Thymus (tissue), 14 donors: ENCODE measurements at places on chromosomes 12 and 14.

DNA sequence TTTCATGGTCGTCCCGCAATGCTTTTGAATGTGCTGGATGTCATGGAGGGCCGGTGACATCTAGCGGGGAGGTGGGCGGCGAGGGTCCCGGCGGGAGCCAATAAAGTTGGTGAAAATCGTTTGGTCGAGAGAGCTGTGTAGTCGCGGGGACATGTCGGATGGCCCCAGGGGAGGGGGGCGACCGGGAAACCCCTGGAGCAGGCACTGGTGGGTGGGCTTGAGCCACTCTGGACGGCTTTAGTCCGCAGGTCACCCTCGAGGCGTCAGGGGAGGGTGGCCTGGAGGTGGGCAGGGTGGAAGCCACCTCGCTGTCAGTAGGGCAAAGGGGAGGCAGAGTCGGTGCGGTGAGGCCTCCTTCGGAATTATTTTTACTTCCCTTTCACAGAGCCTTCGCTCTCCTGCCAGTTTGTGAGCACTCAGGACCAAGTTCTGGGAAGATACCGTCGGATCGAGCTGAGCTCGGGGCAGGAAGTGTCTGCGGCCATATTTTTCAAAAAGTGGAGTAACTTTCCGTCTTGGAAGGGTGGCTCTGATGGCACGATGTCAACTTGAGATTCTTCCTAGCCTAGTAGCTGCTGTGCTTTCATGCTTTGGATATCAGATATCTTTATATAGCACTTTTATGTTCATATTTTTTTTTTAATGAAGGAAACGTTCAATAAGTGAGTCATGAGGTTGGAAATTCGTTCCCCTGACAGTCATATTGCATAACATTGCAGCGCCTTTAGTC, 28.2 kb downstream of the WBP11 start:
- DNase-seq: no peak

- peak; percentile 61 for DNase-seq
Observed at GRCh38 chr14:68232300-68233055, 412.9 kb downstream of the RAD51B start.

DNA sequence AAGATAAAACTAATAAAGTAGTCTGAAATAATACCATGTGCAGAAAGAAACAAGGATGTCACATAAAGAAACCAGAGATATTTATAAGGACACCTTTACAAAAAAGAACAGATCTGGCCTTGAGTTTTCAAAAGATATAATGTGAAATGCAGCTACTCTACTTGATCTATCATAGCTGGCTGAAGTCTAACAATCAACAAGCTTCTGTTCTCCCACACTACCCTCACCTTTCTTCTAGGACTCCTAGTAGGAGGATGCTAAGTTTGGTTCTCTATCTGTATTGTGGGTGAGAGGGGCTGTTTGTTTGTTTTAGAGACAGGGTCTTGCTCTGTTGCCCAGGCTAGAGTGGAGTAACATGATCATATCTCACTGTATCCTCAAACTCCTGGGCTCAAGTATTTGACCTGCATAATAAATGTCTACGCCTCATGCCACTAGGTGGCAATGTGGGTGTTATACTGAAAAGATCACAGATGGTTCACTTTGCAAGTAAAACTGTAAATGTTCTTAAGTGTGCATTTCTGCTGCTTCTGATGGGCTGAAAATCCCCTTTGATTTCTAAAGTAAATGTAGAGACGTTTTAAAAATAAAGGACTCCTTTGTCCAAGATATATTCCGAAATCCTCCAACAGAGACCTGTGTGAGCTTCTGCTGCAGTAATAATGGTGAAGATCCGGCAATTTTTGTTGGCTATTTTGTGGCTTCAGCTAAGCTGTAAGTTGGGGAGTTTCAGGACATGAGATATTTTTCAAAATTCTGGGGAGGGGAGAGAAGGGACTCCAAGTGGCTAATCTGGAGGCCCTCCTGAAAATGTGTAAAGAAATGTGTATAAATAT, 269.3 kb downstream of the DAD1 start:
- peak; percentile 86 for DNase-seq

- no peak for DNase-seq
Observed at GRCh38 chr12:106309671-106310505, 7.4 kb downstream of the TCP11L2 start.

- no peak for DNase-seq
Observed at GRCh38 chr12:90290980-90291975, 582.6 kb upstream of the ATP2B1 start.

- no peak for DNase-seq
Observed at GRCh38 chr12:120237360-120238171, 28.0 kb downstream of the PXN start.

- DNase-seq: no peak
Observed at GRCh38 chr12:57614948-57615500, 3.8 kb downstream of the ARHGEF25 start.

- no peak for DNase-seq
Observed at GRCh38 chr14:104557086-104557485, 22.5 kb upstream of the C14orf180 start.

- no peak for DNase-seq
Observed at GRCh38 chr12:14802247-14802646, 1.0 kb downstream of the WBP11 start.

DNA sequence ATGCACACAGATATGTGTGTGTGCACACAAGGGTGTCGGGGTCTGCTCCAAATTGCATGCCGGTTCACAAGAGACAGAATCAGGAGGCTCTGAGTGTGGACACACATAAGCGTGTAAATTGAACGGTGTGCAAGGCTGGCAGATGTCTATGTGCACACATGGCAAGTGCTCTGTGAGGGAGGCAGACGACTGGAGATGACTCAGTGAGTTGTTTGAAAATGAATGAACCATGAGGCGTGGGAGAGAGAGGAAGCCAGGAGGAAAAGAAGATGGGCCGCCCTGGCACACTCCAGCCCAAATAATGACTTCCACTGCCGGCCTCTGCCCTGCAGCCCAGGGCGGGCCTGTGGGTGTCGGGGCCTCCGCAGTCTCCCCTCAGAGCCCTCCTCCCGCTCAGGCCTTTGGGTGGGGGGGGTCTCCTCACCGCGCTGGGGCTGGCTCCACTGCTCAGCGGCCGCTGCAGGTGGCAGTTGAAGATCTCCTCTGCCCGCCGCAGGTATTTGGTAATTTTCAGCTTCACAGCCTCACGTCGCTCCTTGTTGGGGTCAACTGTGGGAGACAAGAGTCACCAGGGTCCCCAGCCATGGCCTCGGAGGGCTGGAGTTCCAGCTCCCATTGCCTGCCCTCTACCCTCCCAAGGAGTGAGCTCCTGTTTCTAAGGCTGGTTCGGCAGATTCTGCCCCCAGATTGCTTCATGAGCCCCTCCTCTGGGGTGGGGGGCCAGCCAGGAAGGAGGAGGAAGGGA, 3.5 kb downstream of the RPS6KL1 start:
- DNase-seq: no peak

DNA sequence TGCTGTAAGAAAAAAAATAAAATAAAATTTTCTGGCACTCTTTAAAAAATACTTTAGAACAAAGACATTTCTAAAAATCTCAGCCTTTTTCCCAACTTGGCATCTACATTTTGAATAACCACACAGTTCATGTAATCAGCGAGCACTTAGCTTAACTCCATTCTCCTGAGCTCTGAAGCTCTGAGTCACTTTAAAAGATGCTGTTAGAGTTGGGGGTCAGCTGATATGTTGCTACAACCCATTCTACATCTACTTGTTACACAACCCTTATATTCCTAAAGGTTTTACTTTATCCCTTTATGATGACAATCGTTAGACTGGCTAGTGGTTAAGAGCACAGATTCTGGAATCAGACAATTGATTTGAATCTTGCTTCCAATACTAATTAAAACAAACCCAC, 48.3 kb downstream of the SLC41A2 start:
- no peak for DNase-seq

DNA sequence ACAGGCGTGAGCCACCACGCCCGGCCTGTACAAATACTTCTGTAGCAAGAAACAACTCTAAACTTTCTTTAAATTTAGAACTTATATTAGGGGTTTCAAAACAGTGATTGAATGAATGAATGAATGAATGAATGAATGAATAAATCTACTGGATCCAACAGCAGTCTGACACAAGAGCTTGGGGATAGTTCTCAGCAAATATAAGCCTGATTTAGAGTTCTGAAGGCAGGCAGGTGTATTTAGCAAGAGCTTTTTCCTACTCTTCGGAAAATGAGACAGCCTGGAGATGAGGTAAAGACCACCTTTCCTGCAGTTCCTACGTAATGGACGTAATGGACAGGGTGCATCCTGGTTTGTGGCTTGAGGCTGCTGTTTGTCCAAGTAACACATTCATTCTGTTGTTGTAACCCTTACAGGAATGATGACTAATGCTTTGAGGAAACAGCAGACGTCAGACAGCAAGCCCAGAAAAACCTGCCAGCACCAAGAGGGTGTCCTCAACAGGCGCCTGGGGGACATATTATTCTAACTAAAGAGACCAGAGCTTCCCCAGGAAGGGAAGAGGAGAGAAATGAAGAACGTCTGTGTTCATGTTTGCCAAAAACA, 277.4 kb upstream of the SOX5 start:
- DNase-seq: no peak

GRCh38 chr14:75428230-75429104, 645 bp downstream of the JDP2 start:
- no peak for DNase-seq

- DNase-seq: no peak
Observed at GRCh38 chr12:72828662-72829324, 556.6 kb downstream of the TRHDE start.

DNA sequence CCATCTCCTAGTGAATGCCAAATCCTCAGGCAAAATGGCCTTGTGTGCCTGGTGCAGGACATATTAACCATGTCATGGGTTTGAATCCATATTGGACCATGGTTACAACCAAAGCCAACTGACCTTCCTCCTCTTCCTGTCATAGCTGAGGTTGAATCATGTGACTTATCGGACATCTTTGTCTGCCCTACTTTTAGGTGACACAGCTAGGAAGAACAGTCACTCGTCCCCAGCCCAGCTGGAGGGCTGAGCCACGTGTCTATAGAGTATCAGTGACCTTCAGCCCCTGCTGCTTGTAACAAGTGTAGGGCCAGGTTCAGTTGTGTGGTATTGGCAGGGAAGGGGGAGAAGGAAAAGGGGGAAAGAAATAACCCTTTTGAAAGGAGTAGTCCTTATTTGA, 225.2 kb downstream of the KTN1 start:
- DNase-seq: no peak

- peak; percentile 29 for DNase-seq
Observed at GRCh38 chr14:50667996-50668825, at the start of gene SAV1. Gene SAV1, minus strand, starts transcription at chr14:50668306. Its CDS starts 339 bp downstream, at chr14:50667967.

GRCh38 chr14:74829251-74829650, 46.7 kb downstream of the PROX2 start:
- DNase-seq: no peak

DNA sequence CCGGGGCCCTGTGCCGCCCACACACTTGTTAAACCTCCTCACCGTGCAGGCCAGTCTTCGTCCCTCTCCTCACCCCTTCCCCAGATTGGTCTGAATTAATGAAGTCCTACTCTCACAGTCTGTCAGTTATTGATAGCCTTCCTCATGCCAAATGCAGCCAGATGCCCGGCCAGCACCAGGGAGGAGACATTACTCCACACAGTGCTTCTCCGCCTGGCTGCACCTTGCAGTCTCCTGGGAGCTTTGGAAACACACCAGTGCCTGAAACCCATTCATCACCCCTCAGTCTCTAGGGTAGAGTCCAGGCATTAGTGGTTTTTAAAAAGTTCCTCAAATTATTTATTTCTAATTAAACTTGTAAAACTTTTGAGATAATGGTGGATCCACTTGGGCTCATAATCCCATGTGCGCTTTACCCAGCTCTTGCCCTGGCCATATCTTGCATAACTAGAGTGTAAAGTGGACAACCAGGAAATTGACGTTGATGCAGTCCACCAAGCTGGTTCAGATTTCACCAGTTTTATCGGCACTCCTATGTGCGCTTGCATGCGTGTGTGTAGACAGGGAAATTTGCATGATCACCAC, 38.2 kb upstream of the TSPAN9 start:
- no peak for DNase-seq

DNA sequence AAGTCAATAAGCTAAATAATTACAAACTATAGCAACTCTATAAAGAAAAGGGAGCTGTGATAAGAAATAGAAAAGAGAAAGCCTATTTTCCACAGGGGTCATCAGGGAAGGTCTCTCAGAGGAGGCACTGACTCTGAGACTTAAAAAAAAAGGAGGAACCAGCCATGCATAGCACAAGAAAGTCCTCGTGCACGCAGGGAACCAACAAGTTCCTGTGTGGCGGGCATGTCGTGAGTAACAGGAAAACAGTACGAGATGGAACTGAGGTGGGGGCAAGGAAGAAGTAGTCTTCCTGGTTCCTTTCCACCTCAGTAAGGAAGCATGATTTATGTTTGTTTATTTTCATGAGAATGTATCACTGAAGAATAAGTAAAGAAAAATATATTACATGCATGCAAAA, 367.0 kb upstream of the TMEM132C start:
- no peak for DNase-seq

DNA sequence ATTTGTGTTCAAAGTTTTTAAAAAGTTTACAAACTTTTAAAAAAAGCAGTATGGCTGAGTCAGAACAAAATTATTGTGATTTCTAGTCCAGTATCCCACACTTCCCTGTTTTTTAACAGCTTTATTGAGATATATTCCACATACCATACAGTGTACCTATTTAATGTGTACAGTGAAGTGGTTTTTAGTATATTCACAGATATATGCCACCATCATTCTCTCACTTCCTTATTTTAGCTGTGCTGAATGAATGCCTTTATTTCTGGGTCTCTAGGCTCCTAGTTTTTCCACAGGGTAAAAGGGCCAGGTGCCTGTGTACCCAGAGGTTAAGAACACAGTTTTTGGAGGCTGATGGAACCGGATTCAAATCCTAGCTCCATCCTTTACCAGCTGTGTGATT, 58.9 kb upstream of the SRSF5 start:
- DNase-seq: no peak

- no peak for DNase-seq
Observed at GRCh38 chr14:51807356-51807755, 53.1 kb upstream of the GNG2 start.

DNA sequence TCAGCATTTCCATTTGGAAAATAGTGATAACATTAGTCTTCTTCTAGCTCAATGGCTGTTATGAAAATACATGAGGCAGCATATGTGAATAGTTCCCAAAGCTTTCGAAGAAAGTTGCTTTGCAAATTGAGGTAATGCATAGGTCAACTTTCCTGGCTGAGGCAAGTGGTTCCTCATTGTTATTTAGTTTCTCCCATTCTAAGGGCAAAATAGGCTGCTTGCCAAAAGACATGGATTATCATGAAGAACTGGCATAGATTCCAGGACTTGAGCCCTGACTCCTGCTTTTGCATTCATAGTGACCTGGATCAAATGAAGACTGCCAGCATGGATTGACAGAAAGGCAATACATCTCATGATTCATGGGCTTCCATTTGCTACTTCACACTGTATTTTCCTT, 35.7 kb downstream of the LRFN5 start:
- no peak for DNase-seq

- DNase-seq: no peak
Observed at GRCh38 chr14:66152302-66152701, 333.9 kb upstream of the CCDC196 start.

DNA sequence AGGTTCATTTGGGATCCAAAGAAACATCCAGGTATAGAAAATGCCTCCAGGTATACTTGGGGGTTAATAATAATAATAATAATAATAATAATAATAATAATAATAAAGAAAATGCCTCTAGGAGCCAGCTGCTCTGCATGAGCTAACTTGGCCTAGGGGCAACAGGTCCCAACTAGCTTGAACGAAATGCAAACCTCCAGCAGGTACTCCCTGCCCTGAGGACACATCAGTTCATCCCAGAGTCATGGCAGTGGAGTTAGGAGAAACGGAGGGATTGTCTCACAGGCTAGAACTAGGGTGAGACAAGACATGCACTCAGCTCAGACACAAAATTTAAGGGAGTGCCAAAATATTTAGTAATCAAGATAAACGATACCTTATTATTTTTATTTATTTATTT, 12.5 kb upstream of the TMEM229B start:
- no peak for DNase-seq

- DNase-seq: no peak
Observed at GRCh38 chr14:91264151-91265150, 19.9 kb upstream of the GPR68 start.
